ENCODE measurements at places on chromosomes 6 and 20. TPM values are rescaled to one million over a fixed set of nuclear protein-coding genes. Genes with fewer than 3 reads are reported as not detected.

The GNMT gene
- total RNA-seq, result not detected

The BMP5 gene
- total RNA-seq, result not detected

The NAA20 gene
- total RNA-seq, result 59.5 TPM

The ABHD16B gene
- not detected for total RNA-seq

The CGAS gene
- 17.8 TPM for total RNA-seq

The VIP gene
- not detected for total RNA-seq

The EPB41L1 gene
- total RNA-seq, result 0.57 TPM

The SAPCD1 gene
- total RNA-seq, result 10.5 TPM

The CCN5 gene
- total RNA-seq, result not detected

The TDP2 gene
- total RNA-seq, result 44.2 TPM

- no peak overlapping the region for H3K27ac ChIP-seq
- peaks cover 10% of the 10 kb centered on the region for H3K4me1 ChIP-seq
- H3K36me3 ChIP-seq, result no peaks in the 10 kb centered on the region
- H3K27me3 ChIP-seq, result no peaks in the 10 kb centered on the region
- no peak for DNase-seq
These were observed 19.6 kb upstream of the CCR6 start for GRCh38 chr6:167103041-167103891.

DNA sequence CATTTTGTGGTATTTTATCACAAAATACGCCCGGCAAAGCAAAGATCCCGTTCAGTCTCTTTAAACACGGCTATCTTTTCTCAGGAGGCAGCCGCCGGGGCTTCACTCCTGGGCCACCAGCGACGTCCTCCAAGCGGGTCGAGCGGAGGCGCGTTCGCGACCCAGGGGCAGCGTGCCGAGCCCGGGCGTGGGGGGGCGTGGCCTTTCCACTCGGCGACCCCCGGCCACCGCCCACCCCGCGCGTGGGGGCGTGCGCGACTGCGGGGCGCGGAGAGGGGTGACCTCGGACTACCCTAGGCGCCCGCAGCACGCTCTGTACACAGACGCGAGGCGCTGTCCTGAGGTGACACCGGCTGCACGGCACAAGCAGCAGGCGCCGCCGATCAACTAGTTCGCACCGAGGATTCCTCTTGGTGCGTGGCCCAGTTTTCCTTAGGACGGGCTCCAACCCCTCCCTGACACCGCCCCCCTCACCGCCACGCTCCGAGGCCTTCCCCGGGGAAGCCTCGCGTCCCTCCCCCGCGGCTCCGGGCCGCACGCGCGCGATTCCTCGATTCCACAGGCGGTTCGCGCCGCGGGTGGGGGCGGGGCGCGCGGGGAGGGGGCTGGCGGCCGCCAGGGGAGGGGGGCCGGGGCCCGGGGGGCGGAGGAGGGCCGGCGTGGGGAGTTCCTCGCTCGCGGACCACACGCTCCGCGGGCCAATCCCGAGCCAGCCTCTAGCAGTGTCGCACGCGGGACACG lies 1.1 kb upstream of the JARID2 start:
- peak; percentile 66 for DNase-seq
- peaks cover 10% of the 10 kb centered on the region for H3K36me3 ChIP-seq
- H3K27me3 ChIP-seq, result no peaks in the 10 kb centered on the region
- peak overlapping the region; percentile 69 for H3K27ac ChIP-seq

- no peaks in the 10 kb centered on the region for H3K36me3 ChIP-seq
- no peak for DNase-seq
- H3K27ac ChIP-seq, result no peak overlapping the region
- peaks cover 14% of the 10 kb centered on the region for H3K27me3 ChIP-seq
These were observed 162.4 kb upstream of the KCNG1 start for GRCh38 chr20:51185277-51185676.

DNA sequence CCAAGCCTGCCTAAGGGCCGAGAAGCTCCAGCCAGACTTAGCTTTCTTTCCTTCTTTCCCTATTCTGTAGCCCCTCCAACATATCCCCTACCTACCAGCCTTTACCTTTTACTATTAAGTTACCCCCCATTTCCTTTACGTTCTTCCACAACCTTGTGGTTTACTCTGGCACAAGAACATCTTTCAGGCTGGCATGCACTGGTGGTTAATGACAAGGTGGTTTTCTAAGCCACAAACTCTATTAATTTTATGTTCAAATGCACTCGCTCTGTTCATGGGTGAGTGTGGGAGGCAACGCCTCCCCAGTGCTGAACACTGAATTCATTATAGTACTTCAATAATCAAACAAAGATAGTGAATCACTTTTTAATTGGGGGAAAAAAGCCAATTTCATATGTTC lies 64.4 kb downstream of the TRERF1 start:
- peak overlapping the region; percentile 4 for H3K27ac ChIP-seq
- no peak overlapping the region for H3K4me3 ChIP-seq
- DNase-seq, result peak; percentile 57
- H3K36me3 ChIP-seq, result peaks cover 1% of the 10 kb centered on the region
- no peaks in the 10 kb centered on the region for H3K27me3 ChIP-seq

DNA sequence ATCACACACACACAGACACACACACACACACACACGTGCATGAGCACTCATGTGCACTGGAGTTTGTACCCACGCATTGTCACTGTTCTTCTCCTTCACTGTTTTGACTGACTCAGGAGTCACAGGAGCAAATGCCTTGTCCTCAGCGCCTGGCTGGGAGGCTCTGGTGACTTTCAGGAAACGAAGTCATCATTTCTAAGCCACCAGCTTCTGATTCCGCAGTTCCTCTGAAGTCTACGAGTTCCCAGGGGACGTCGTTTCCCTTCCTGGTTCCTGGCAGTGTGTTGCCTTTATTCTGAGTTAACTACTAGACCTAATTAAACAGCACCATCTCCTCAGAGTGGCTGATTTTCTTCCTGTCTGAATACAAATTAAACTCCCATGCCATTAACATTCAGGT lies 82.2 kb upstream of the PMEPA1 start:
- DNase-seq, result no peak
- H3K27ac ChIP-seq, result no peak overlapping the region

GRCh38 chr20:9458138-9458796 lies 56.1 kb upstream of the LAMP5 start:
- DNase-seq, result no peak
- peaks cover 2% of the 10 kb centered on the region for H3K27me3 ChIP-seq
- H3K27ac ChIP-seq, result no peak overlapping the region
- H3K4me1 ChIP-seq, result no peaks in the 10 kb centered on the region

- H3K36me3 ChIP-seq, result no peaks in the 10 kb centered on the region
- DNase-seq, result no peak
- H3K27me3 ChIP-seq, result peaks cover 6% of the 10 kb centered on the region
- H3K27ac ChIP-seq, result no peak overlapping the region
These were observed 84.9 kb upstream of the NRN1 start for GRCh38 chr6:6091608-6092002.

DNA sequence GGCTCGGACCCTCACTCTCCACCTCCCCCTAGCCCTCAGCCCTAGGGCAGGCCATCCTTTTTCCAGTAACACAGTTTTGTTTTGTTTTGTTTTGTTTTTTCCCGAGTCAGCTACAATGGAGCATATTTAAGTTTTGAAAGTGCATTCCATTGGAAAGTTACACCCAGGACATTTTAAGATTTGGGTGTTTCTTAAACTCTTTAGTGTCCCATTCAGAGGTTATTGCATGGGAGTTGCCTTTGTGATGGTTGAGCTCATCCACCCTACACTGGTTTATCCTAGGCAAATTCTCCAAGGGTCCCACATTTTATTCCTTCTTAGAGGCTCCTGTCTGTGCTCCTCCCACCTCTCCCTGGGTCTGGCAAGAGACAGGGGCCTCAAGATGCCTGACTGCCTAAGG lies 58.9 kb downstream of the THBS2 start:
- DNase-seq, result no peak
- H3K27ac ChIP-seq, result no peak overlapping the region
- H3K27me3 ChIP-seq, result peaks cover 6% of the 10 kb centered on the region
- no peaks in the 10 kb centered on the region for H3K4me1 ChIP-seq
- no peak overlapping the region for H3K4me3 ChIP-seq

DNA sequence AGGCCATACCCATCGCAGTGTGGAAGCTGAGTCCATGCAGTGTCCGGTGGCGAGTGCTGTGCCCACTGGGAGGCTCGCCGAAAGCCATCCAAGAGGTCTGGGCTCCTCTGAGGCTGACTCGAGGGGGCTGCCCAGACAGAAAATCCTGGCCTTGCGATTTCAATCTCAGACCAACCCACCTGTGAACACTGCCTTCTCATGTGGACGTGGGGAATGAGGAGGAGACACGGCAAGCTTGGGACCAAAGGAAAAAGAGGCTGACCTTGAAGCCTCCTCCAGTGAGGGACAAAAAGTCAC lies 157.2 kb upstream of the AFDN start:
- H3K36me3 ChIP-seq, result no peaks in the 10 kb centered on the region
- no peaks in the 10 kb centered on the region for H3K4me1 ChIP-seq
- no peaks in the 10 kb centered on the region for H3K27me3 ChIP-seq
- DNase-seq, result no peak
- no peak overlapping the region for H3K27ac ChIP-seq

DNA sequence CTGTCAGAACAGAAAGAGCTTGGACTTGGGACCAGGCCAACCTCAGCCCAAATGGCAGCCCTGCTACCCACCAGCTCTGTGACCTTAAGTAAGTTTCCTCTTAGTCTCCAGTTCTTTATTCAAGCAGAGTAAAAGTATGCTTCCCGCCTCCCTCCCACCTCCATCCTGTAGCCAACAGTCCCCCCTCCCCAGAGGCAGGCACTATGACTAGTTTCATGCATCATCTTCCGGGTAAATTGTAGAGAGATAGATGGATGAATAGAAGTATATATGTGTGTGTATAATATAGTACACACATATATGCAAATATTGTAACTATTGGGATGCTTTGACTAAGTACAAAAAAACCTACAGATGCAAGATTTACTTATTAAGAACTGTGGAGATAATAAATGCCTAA lies 39.5 kb upstream of the B4GALT5 start:
- H3K36me3 ChIP-seq, result no peaks in the 10 kb centered on the region
- peaks cover 28% of the 10 kb centered on the region for H3K27me3 ChIP-seq
- H3K4me3 ChIP-seq, result no peak overlapping the region
- H3K4me1 ChIP-seq, result peaks cover 5% of the 10 kb centered on the region

DNA sequence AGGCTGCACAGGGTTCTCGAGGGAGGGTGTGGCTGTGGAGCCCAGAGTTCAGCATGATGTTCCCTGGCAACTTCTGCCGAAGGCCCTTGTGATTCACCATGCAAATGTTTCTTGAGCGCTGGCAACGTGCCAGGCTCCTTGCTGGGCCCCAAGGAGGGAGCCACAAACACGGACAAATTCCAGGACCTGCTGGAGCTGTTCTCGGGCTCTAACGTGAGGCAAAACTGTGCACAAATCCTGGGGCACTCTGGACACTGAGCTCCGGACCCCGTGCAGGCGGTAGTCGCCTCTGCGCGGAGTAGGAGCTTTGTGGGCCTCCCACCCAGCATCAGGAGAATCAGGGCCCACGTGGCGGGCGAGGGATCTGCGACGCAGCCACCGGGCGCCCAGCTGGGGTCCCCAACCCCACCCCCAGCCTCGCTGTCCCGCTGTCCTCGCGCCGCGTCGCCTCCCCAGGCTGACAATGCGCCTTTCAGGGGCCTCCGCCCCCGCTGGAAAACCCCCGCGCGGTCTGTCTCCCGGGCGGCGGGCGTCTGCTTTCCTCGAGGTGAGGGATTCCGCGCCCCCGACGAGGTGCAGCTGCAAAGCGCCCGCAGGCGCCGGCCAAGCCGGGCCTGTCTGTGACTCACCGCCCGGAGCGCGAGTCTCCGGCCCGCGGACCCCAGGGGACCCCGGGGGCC lies 31.7 kb upstream of the SCUBE3 start:
- peaks cover 17% of the 10 kb centered on the region for H3K27me3 ChIP-seq
- H3K27ac ChIP-seq, result no peak overlapping the region
- no peak for DNase-seq
- H3K4me3 ChIP-seq, result no peak overlapping the region
- H3K36me3 ChIP-seq, result no peaks in the 10 kb centered on the region

GRCh38 chr6:34586327-34587040 lies 30.4 kb upstream of the SPDEF start:
- H3K36me3 ChIP-seq, result peaks cover 2% of the 10 kb centered on the region
- H3K27me3 ChIP-seq, result no peaks in the 10 kb centered on the region
- DNase-seq, result no peak
- no peak overlapping the region for H3K27ac ChIP-seq
- H3K4me3 ChIP-seq, result no peak overlapping the region

DNA sequence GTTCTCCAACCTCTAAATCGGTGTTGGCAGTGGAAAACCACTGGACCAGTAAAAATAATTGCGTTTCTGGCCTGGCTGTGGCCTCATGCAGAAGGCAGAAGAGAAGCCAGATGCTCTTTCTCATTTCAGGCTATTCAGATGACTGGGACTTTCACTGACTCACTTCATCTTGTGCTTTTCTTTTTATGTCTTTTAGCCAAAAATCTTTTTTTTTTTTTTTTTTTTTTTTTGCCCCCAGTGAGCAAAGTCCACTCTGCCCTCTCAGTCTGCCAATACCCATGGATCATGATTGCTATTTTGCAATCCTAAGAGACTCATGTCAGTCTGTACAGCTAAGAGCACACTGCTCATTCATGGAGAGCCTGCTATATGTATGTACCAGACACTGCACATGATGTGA lies 962.5 kb downstream of the KIF16B start:
- H3K27me3 ChIP-seq, result no peaks in the 10 kb centered on the region
- DNase-seq, result no peak
- no peak overlapping the region for H3K27ac ChIP-seq
- no peak overlapping the region for H3K4me3 ChIP-seq

- no peak overlapping the region for H3K4me3 ChIP-seq
- H3K4me1 ChIP-seq, result no peaks in the 10 kb centered on the region
- no peak for DNase-seq
- H3K27ac ChIP-seq, result no peak overlapping the region
- peaks cover 4% of the 10 kb centered on the region for H3K27me3 ChIP-seq
These were observed 9.1 kb downstream of the CHRNA4 start for GRCh38 chr20:63351811-63352591.
